ENCODE measurements at places on chromosomes 3 and 15.

GRCh38 chr3:48851407-48851806 lies 3.7 kb upstream of the PRKAR2A start:
- DNase-seq = no peak

- DNase-seq = no peak
Observed at GRCh38 chr3:21269882-21270281, 481.1 kb downstream of the ZNF385D start.

- DNase-seq = no peak
Observed at GRCh38 chr3:36428445-36428844, 48.1 kb downstream of the STAC start.

DNA sequence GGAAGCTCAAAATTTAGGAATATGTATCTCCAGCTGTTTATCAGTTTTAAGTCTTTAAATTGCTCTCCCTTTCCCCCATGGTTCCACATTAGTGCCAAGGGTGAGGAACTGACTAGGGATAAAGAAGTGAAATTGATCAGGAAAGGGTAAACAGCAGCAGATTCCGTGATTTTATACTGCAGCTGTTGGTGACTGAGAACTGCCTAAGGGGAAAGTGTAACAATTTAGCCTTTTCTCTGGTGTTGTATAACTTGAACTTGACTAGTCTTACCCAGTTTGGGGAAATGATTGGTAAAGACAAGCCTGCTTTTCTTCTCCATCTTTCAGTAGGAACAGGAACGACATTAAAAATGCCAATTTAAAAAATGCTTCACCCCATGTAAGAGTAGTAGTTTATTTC lies 5.0 kb downstream of the SPRED1 start:
- DNase-seq = no peak

DNA sequence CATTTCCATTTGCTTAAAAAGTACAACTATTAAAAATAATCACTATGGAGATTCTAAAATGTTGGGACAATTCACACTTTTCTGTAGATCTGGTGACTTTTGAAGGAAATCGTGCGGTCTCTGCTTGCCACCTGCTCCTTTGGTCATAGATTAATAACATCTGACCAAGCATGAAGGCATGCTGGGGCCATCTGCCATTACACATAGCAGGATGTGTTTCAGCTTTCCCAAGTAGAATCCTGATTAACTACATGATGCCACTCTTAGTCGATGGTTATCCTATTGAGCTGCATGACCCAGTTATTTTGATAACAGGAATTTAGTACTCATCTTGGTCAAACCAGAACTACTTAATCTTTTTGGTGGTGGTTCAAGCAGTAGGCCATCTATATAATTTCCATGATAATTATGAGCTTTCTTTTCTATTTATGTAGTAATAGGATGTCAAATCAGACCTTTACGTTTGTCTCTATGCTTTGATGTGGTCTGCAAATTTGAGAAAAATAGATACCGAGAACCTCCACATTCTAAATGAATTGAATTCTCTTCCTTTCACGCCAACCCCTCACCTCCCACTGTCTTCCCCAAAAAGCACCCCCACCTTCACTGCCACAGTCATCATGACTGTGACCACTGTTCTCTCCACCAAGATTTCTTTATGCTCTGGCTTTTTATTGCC lies 158.1 kb downstream of the DIPK2A start:
- no peak for DNase-seq

- DNase-seq = no peak
Observed at GRCh38 chr3:177554895-177555759, 357.8 kb upstream of the TBL1XR1 start.
